ENCODE measurements at places on chromosomes 16 and 17. TPM values are rescaled to one million over a fixed set of nuclear protein-coding genes. Genes with fewer than 3 reads are reported as not detected.

Gene FOXL1
- 5.7 TPM for total RNA-seq

Gene C17orf78
- total RNA-seq = not detected

Gene EIF3C
- 27.7 TPM for total RNA-seq

Gene ATP6V0A1
- 10.4 TPM for total RNA-seq

Gene STAT5A
- total RNA-seq = 7.8 TPM

DNA sequence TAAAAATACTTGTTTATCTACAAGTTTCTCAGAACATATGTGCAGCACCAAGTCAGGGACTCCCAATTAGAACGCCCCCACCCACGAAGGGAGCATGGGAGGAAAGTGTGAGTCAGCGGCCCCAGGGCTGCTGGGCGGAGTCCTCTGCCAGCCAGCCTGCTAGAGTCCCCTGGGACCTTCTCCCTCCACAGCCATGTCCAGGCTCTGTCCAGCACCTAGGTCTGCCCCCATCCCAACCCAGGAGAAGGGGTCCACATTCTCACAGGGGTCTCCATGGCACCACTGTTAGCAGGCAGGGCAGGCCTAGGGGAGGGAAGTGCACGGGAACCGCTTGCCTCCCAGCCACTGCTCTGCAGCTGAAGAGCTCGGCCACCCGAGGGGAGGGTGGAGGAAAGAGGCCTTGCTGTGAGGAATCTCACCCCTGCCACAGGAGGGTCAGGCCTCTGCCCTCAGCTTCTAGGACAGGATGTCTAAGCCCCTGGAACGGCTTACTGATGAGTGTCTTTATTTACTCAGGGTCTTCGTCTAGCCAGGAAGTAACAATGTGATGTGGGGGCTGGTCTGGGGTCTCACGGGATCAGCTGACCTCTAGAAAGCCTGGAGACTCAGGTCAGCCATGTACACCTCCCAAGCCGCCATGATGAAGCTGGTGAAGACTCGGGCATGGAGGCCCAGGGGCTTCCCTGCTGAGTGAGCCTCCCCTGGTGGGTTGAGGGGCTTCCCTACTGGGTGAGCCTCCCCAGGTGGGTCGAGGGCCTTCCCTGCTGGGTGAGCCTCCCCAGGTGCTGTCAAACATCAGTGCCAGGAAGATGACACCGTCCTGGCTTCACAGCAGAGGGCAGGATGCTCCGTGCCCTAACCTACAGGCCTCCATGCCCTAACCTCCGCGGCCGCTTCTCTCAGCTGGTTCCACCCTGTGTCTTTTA lies 190.3 kb downstream of the RBFOX3 start:
- peak; percentile 41 for DNase-seq

- peak; percentile 68 for DNase-seq
These were observed 12.8 kb downstream of the FLYWCH2 start for GRCh38 chr16:2895813-2896212.

DNA sequence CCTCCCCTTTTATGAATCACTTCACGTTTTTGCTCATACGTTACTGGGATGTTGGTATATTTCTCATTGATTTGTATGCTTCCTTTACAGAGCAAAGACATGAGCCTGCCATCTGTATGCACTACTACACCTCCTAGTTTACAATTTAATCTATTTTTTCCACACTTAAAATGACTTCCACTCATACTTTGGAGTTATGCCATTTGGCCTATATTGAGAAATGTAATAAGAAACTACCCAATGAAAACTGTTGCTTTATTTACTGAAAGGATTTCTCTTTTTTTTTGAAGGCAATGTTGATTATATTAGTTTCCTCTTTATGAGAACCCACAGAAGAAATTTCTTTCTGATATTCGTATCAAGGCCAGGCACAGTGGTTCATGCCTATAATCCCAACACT lies 43.1 kb downstream of the DUSP14 start:
- DNase-seq = no peak

DNA sequence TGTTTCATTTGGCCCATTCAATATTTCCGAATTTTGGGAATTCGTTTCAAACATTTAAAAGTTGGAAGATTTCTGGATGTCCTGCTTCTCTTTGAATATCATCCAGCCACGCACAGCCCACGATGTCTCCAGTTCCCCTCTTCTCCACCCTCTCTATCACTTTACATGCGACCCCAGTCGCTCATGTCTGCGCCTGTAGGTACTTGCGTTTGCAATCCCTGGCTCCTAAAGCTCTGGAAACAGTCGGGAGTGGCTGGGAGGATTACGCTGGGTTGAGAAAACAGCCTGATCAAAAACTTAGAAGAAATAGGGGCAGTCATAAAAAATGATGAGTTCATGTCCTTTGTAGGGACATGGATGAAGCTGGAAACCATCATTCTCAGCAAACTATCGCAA lies 1.5 kb upstream of the SBK1 start:
- no peak for DNase-seq

GRCh38 chr16:2473446-2473926 lies 1.4 kb upstream of the TBC1D24 start:
- DNase-seq = no peak

DNA sequence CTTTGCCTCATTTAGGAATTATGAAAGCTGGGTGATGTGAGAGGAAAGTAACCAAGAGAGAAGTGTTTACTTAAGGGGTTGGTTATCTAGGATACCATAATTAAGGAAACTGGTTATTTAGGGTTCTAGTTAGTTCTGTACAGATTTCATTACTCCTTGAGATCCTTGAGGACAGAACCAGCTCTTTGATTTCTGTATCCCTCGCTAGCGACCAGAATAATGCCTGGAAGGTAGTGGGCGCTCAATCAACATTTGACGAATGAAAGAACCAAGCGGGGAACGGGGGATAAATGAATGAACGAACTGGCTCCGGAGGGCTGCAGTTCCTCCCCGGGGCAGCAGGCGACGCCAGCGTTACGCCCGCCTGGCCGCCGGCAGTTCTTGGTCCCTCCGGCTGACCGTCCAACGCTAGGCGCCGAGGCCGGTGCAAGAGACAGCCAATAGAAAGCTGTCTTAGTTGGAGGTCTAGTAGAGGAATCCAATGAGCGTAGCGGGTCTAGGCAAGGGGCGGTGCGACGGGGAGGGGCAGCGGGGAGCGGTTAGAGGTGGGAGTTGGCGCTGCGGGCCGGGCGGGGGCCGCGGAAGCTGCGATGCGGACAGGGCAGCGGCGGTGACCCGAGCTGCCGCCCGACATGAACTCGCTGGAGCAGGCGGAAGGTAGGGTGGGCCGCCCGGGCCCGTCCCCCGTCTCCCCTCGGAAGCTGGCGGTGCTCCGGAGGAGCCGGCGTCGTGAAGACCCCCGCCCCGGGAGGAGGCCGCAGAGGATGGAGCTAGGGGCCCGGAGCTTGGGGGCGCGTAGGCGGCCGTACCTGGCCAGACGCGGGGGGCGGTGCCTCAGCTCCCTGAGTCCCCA lies at the start of gene CNEP1R1:
Gene CNEP1R1, plus strand, starts transcription at position 542 of the 853 bp plus-strand sequence. Its CDS starts 91 bp downstream, at position 633.
- DNase-seq = peak; percentile 95

- DNase-seq = no peak
These were observed 92.1 kb upstream of the HLF start for GRCh38 chr17:55172612-55173011.

- DNase-seq = no peak
These were observed 33.2 kb downstream of the ZFHX3 start for GRCh38 chr16:73014768-73015167.

GRCh38 chr17:74992223-74992622 lies 4.8 kb downstream of the CDR2L start:
- DNase-seq = no peak

GRCh38 chr16:7644811-7645210 lies 312.2 kb downstream of the RBFOX1 start:
- DNase-seq = no peak

- no peak for DNase-seq
These were observed 51.2 kb downstream of the SNX29 start for GRCh38 chr16:12027558-12028287.

DNA sequence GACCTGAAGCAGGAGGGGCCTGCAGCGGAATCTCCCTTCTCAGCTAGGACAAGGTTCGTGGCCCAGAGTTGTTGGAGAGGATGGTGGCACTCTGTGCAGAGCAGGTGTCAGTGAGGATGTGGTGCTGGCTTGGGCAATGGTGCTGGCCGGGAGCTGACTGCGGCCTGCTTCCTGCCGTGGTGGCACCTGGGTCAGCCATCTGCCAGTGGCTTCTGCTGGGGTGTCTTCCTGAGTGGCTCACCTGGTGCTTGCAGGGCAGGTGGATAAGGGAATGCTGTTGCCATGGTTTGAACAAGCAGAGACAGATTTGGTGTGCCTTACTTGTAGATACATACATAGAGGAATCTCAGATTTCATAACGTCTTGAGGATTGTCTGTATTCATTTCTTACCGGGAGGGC lies 69.6 kb downstream of the SEC14L1 start:
- no peak for DNase-seq

GRCh38 chr16:8958344-8959167 lies 5.2 kb downstream of the USP7 start:
- DNase-seq = peak; percentile 84

DNA sequence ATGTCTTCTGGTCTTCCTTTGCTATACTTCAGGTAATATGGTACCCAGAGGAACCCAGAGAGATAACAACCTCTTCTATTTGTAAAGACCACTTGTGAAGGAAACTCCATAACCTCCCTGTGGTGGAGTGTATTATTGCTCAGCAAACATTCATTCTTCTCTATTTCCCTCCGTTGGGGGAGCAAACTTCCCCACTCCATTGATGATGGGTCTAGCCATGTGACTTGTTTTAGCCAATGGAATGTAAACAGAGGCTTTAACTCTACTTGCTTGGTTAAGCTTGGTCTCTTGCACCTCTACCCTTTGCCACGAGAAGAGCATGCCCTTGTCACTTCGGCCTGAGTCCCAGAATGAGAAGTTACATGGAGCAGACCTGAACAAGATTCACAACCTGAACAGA lies 30.0 kb upstream of the SKAP1 start:
- no peak for DNase-seq

- peak; percentile 22 for DNase-seq
These were observed 182.3 kb downstream of the AATF start for GRCh38 chr17:37130984-37131446.

GRCh38 chr16:83110269-83110668 lies 483.5 kb downstream of the CDH13 start:
- peak; percentile 79 for DNase-seq

GRCh38 chr17:35774499-35774898 lies 13.8 kb downstream of the C17orf50 start:
- DNase-seq = no peak

- peak; percentile 62 for DNase-seq
These were observed 7.7 kb downstream of the ARHGAP17 start for GRCh38 chr16:25007284-25007984.

- no peak for DNase-seq
These were observed 82.1 kb downstream of the SLC39A11 start for GRCh38 chr17:73010414-73010813.

DNA sequence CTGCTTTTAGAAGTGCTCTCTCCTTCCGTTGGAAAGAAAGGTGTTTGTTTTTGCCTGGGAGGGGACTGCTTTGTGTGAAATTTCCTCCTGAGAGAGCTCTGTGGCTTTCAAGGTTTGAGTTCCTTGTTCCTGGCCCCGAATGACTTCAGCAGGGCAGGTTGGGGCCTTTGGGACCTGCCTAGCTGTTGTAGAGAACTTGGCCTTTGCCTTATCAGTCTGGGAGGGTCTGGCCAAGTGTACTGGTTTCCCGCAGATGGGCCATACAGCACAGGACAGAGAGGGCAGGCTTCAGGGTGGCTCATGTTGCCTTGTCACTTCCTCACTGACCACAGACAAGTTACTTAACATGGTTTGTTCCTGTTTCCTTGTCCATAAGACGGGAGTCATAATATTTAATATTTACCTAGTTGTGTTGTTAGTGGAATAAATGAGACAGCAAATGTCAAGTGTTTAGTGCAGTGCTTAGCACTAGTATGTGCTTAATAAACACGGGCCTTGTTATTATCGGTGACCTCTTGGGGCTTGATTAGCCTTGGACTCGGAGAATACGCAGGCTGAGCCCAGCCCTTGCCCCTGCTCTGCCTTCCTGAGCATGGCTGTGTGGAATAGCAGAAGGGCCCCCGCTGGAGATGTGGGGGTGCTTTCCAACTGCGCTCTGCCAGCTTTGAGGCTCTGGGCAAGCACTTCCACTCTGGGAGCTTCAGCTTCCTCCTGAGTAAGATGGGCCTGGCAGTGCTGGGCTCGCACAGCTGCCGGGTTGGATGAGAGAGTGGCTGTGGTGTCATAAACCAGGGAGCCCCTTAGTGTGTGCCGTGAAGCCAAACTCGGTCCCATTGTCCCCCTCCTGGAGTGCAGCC lies 6.6 kb downstream of the PRSS8 start:
- DNase-seq = no peak

DNA sequence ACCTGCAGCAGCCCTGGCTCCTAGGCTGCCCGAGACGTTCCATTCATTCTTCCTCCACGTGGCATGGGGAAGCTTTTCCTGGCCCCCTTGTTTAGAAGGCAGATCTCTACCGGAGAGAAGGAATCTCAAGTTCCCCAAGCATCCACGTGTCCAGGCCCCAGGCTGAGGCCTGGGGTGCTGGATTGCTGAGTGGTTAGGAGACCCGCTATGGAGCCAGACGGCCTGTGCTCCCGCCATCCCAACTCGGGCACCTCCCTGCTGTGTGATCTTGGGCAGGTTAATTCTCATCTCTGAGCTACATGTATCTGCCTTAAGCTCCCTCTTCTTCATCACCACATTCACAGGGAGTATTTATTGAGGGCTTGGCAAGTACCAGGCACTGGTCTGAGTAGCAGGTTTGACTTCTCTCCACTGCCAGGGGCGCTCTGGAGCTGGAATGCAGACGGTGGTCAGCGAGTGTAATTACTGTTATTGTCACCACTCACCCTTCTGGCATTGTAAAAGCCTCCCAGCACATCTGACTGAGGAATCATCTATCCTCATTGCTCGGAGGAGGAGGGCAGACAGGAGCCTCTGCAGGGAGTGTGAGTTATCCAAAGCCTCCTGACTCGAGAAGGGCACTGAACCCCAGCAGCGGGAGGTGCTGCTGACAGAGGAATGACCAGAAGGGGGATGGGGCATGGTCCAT lies 1.1 kb upstream of the ADGRG1 start:
- peak; percentile 93 for DNase-seq

- DNase-seq = peak; percentile 35
These were observed 31.7 kb downstream of the OSBPL7 start for GRCh38 chr17:47789611-47790561.
